ENCODE measurements at places on chromosomes 4 and X. TPM values are rescaled to one million over a fixed set of nuclear protein-coding genes. Genes with fewer than 3 reads are reported as not detected.

DNA sequence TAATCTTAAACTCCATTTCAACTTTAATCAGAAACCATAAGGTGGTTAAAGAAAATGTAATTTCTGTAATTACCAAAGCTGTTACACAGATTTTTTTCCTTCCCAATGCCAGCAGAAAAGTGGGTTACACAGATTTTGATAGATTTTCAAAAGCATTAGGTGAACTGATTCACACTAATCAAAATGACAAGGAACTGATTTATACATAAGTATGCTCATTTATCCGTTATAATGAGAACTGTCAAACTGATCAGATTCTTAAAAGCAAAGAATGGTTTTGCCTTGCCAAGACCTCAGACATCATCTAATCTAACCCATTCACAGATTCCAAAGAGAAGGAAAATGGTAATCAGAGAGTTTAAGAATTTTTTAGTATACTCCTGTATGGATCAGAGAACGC is 5.2 kb downstream of the UGDH start:
- no peak for DNase-seq

- DNase-seq: no peak
Measured at GRCh38 chr4:5019274-5019673, at the start of gene CYTL1. Gene CYTL1 (minus strand): TSS chr4:5019458. CDS start chr4:5019445, 13 bp downstream.

SHISA3 gene
- total RNA-seq: 5.9 TPM

DNA sequence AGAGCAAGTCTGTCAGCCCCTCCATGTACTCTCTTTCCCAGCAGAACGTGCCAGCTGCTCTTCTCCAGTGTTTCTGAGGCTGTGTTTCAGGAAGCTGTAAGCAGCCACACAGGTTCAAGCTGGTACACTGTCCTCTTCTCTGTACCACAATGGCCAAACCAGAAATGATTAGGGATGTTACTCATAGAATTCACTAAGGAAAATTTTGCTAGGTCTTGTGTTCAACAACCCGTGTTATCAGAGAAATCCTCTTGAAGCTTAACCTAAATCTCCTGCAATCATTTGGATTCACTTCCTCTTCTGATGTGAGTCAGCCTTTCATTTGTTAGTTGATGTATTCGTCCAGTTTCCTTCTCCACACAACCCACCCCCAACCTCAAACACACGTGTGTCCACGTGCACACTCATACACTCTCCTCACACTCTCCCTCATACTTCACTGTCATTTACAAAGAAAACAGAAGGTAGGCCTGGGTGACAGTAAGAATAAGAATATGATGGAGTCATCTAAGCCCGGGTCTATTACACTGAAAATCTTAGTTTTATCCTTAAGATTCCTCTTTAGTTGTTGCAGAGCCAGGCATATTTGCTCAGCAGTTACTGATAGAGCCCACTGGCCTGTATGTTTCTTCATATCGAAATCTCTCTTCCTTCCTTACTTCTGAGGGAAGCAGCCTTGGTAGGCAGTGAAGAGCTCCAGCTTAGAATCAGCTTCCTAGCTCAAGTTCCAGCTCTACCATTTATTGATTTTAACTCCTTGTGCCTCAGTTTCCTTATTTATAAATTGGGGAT is 63.4 kb downstream of the DCUN1D4 start:
- no peak for DNase-seq

GRCh38 chr4:142528433-142528832 is 317.7 kb downstream of the INPP4B start:
- DNase-seq: no peak

- DNase-seq: no peak
Measured at GRCh38 chr4:175422331-175422730, 389.7 kb downstream of the GPM6A start.

GPM6B gene
- 29.6 TPM for total RNA-seq

TREX2 gene
- 0.97 TPM for total RNA-seq

DNA sequence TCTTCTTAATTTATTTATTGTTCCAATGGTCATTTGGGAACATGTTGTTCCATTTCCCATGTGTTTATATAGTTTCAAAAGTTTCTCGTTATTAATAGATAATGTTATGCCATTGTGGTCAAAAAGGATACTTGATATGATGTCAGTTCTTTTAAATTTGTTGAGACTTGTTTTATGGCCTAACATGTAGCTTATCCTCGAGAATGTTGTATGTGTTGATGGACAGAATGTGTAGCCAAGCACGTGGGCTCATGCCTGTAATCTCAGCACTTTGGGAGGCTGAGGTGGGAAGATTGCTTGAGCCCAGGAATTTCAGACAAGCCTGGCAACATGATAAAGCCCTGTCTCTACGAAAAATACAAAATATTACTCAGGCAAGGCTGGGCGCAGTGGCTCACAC is 168.5 kb upstream of the USP38 start:
- DNase-seq: no peak

DNA sequence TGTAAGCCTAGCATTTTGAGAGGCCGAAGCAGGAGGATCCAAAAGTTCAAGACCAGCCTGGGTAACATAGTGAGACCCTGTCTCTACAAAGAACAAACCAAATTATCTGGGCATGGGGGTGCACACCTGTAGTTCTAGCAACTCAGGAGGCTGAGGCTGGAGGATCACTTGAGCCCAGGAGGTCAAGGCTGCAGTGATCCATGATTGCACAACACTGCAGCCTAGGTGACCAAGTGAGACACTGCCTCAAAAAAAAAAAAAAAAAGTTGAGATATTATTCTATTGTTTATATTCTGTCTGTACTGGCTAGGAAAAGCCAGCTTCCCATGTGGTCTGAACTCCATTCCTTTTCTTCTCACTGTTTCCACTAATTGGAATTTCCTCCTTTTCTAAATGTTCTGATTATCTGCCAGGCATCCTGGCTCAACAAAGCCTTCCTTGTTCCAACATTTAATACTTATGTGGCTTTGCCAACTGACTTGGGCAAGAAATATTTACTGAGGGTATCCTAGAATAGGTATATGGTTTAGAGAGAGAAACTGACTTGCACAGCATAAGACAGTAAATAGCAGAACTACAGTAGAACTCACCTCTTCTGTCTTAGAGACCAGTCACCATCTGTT is 175.2 kb upstream of the ADAMTS3 start:
- DNase-seq: no peak

BBS12 gene
- total RNA-seq: 2.7 TPM

- no peak for DNase-seq
Measured at GRCh38 chrX:3501833-3502535, 155.5 kb upstream of the MXRA5 start.

- DNase-seq: no peak
Measured at GRCh38 chr4:94454405-94454804, 2.7 kb downstream of the PDLIM5 start.

DNA sequence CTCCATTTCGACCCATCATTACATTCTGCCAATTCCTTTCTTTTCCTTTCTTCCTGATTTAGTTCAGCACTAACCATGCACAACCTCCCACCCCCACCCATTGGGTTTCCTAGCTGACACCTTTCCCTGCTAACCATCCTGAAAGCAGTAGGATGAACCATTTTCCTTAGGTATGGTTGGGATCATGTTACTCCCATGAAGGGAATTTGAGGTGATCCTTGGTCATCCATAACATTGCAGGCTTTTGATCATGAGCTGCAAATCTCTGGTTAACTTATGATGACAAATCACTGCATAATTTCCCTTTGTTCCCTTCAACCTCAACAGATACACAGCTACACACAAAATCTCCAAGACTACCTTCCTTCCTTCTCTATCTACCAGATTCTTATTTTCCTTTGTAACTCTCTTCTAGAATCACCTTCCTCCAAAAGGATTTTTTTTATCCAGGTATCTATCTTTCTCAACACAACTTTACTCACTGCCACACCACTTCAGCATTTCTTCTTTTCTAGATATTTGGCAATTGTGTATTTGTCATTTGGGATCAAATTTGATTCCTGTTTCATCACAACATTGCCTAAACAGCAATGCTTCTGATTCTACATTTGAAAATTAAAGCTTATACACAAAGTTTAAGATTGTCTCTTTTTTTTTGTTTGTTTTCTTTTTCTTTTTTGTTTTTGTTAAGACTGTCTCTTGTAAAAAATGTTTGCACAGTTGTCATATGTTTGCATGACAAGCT is 145.1 kb downstream of the RBM47 start:
- no peak for DNase-seq

Measured in upper lobe of left lung (tissue), 6 donors.